ENCODE measurements at places on chromosomes 5 and 9.

GRCh38 chr9:93517331-93517730 is 59.1 kb upstream of the PHF2 start:
- no peak for DNase-seq

DNA sequence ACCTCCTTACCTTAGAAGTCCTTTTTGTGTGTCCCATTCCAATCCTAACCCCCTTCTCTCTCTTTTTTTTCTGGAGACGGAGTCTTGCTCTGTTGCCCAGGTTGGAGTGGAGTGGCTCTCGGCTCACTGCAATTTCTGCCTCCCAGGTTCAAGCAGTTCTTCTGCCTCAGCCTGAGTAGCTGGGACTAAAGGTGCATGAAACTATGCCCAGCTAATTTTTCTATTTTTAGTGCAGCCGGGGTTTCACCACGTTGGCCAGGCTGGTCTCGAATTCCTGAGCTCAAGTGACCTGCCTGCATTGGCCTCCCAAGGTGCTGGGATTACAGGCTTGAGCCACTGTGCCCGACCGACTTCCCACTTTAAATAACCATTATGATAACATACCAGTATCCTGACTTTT is 17.5 kb downstream of the TMEM38B start:
- no peak for DNase-seq

- no peak for DNase-seq
Observed at GRCh38 chr5:124260921-124261515, 485.4 kb downstream of the ZNF608 start.

GRCh38 chr9:89014153-89014552 is 22.9 kb downstream of the S1PR3 start:
- DNase-seq: no peak

DNA sequence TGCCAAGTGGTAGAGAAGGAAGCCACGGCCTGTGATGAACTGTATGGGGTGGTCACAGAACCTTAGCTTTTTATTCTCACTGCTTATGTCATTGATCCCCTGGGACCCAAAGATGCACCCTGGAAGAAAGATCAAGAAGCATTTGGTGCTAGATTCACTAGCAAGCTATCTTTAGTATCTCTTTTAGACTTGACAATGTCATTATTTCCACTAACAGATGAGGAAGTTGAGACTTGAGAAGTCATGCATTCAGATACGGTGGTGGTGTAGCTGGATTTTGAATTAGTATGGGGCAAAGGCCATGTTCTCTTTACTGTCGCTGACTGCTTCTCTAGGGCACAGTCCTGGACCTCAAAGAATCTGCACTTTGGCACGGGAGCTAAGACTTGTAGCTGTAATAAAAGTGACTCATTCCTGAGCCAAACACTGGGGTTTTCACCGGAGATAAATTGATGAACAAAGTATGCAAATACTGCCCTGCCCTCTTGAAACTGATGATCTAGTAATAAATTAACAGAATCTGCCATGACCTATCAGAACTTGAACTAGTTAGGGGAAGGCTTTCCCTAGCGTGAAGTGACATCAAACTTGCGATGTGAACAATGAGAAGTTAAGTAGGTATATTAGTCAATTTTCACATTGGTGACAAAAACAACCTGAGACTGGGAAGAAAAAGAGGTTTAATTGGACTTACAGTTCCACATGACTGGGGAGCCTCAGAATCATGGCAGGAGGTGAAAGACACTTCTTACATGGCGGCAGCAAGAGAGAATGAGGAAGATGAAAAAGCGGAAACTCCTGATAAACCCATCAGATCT is 5.4 kb downstream of the GDA start:
- no peak for DNase-seq

DNA sequence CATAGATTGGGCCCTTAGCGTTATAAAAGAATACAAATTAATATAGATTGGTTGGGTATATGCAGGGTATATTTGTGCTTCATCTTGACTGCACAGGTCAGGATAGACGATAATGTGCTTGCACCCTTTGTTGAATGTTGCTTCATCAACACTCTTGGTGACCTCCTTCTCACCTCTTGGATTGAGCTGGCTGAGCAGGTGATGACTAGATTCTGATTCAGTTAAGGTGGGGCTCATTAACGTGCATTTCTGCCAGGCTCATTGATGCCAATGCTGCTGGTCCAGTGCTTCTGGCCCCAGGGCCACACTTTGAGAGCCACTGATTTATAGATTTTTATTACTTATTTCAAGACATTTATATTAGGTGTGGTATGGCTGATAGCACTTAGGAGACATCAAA is 27.7 kb downstream of the PCSK5 start:
- no peak for DNase-seq
